Suppressor macrophage treated with lipopolysaccharide for 1 hour (primary cell): ENCODE measurements at places on chromosomes 1 and 21.

GRCh38 chr1:36137776-36138175 is 11.5 kb downstream of the TRAPPC3 start:
- no peak for DNase-seq

DNA sequence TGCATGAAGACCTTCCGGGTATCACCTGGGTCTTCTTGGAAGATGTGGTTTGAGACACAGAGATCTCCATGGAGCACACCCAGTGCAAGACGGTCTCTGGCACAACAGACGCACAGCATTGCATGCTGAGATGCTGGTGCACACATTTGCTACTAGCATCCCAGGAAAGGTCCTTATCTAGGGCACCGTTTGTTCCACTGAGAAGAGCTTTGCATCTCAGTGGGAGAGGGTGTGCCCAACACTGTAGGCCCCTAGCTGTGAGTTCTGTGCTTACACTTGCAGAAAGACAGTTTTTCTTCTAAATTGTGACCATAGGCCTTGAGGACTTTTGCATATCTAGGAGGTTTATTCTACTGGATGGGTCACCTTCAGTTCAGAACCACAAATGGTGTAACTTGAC is 554.1 kb downstream of the MATN1 start:
- DNase-seq = no peak

- peak; percentile 87 for DNase-seq
Observed at GRCh38 chr1:70504176-70504820, 93.2 kb downstream of the CTH start.

DNA sequence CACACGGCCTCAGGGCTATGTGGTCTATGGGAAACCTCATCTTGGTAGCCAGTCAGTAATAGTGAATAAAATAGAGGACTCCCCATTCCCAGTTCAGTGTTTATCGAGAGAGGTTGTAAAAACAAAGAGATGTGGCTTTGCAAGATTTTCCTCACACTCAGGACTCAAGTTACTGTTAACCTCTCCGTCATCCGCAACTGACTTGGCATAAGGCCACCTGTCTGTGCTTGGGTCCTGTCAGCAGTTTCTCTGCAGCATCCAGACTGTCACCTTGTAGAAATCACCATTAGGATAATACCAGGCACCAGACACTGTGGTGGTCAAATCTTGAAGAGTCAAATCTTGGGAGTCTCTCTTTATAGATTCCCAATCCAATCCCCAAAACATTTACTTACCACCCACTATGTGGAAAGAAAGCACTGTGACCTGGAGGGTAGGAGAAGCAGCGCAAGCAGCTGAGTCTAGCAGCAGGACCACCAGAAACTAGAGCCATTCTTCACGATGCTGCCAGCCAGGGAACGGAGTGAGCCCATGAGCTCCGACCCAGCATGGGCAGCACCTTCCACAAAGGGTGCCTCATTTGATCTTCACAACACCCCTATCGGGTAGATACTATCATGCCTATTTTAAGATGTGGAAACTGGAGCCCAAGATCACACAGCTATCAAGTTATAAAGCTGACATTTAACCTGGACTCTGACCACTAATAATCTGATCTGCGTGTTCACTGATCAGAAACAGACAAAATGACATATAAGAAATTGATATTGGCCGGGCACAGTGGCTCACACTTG is 5.6 kb upstream of the GPR25 start:
- DNase-seq = no peak

GRCh38 chr1:204299814-204300365 is 59.8 kb downstream of the PLEKHA6 start:
- DNase-seq = no peak

DNA sequence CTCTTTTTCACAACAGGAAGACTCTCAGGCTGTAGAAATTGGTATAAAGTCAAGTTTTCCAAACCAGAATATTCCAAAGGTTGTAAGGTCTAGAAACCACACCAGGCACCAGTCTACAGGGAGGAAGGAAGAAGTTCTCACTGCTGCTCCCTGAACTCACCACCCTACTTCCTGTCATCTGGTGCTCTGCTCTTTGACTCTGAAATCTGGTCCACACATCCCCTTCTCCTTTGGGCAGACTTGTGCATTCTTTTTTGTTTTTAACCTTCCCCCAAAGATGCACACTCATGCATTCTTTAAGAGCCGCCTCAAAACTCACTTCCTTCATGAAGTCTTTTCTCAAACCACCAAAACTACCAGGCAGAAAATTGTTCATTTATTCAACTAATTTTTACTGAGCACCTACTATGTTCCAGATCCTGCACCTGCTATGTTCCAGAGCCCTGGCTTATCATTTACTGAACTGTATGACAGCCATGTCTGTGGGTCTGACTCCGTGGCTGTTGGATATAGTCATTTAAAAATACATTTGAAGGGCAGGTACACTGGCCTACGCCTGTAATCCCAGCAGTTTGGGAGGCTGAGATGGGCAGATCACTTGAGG is 30.1 kb upstream of the EPS15 start:
- peak; percentile 41 for DNase-seq

GRCh38 chr1:45686015-45686287 is 382 bp downstream of the GPBP1L1 start:
- DNase-seq = peak; percentile 34

DNA sequence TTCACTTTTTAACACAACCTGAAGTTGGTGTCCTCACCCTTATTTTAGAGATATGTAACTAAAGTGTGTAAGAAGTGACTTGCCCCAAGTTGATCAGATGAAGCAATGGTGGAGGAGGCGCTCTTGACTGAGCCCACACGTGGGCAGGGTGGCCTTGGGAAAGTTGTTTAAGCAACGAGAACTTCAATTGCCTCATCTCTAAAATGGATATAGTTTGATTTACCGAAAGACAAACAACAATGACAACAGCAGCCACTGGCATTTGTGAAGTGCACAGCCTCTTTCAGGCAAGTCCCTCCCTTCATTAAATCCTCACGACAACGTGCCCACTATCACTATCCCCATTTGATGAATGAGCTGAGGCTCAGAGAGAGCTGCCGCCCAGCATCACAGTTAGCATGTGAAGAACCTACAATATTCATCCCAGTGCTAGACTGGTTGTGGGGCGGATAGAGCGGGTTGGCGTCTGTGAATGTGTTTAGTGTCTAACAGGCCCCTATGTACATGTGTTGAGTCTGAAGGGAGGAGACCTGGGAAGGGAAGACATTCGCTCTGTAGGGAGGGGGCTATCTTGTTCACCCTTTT is 3.0 kb downstream of the IL22RA1 start:
- peak; percentile 55 for DNase-seq

DNA sequence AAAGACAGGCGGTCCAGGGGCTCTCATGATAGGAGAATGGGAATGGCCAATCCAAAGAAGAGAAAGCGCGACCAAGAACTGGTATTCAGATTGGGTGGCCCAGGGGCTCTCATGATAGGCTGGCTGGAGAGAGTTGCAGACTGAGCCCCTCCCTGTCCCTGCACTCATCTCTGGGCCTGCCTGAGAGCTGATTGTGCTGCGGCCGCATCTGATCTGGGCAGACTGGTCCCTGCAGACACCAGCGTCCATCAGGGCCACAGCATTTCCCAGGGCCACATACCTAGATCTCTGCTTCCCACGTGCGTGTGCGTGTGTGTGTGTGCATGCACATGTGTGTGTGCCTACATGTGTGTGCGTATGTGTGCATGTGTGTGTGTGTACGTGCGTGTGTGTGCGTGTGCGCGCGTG is 30.4 kb upstream of the MAN1C1 start:
- DNase-seq = no peak

- DNase-seq = peak; percentile 14
Observed at GRCh38 chr1:89578151-89578550, 53.5 kb downstream of the LRRC8B start.

DNA sequence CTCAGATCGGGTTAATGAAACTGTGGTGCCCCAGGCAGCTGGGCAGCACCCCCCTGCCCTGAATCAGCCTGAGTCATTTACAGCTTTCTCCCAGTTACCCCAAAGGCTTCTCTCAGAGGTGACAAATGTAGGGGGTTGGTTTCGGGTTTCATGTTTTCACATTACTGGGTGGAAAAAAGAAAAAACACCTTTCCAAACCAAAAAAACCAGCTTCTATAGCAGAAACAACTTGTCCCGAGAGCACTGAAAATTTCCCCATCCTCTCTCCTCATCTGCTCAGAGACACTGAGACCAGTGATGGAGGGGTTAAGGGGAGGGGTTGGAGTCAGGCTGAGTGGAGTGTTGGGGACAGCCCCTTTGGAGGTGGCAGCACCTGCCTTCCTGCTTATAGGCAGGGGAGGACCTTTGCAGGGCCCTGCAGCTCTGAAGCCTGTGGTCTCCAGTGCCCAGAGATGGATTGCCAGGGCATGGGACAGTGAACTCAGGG is 15.6 kb downstream of the UTP11 start:
- no peak for DNase-seq

DNA sequence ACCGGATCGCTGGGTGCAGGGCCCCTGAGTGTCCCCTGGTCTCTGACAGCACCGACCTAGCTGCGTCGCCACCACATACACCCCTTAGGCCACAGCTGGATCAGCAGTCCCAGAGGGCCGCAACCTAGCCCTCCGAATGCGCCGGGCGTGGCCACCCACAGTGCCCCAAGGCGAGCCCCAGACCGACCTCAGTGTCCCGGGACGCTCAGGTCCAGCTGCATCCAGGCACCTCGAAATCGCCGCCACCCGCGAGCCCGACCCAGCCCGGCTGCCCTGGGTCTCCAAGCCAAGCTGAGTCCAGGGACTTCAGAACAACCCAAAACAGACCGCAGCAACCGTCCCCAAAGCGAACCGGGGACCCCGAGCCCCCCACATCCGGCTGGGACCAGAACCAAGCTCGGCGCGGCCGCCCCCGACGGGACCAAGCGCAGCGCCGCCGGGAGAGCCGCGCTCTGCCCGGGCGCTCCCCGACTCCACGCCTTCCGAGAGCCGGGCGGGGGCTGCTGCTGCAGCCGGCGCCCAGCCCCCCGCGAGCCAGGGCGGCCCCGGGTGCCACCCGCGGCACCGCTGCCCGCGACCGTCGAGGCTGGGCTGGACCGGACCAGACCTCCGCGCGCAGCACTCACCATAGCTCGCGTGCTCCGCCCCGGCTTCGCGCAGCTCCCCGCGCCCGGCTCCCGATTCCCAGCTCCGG is 54.6 kb upstream of the ECE1 start:
- no peak for DNase-seq

GRCh38 chr1:103960045-103960444 is 210.3 kb downstream of the AMY1C start:
- DNase-seq = no peak

GRCh38 chr1:171160211-171160610 is 24.9 kb upstream of the FMO2 start:
- DNase-seq = no peak

DNA sequence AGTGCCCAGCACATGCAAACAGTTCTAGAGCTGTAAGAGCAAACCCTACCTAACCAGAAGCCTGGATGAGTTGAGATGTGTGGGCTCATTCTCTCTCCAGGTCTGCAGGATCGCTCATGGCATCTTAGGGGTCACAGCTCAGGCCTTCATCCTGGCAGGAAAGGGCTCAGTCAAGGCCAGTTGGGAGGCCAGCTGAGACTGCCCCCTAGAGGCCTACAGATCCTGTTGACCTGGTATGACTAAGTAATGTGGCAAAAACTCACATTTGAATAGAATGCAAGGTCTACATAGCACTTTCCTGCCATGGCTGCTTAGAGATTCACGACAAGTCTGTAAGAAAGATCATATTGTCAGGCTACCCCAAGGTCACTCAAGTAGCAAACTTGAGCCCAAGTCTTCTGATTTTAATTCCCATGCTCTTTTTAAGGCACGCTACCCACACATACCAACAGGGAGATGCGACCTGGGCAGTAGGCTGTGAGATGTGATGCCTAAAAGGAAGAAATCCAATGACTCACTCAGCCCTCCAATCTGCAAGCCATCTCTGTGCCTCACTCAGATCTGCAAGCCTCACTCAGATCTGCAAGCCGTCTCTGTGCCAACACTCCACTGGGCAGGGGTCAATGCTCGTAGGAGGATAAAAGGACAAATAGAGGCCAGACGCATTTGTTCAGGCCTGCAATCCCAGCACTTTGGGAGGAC is 5.1 kb upstream of the CAPN8 start:
- DNase-seq = peak; percentile 32

- DNase-seq = no peak
Observed at GRCh38 chr1:167899253-167899681, 14.7 kb downstream of the ADCY10 start.

GRCh38 chr1:208544053-208544452 is 299.9 kb upstream of the PLXNA2 start:
- DNase-seq = no peak

DNA sequence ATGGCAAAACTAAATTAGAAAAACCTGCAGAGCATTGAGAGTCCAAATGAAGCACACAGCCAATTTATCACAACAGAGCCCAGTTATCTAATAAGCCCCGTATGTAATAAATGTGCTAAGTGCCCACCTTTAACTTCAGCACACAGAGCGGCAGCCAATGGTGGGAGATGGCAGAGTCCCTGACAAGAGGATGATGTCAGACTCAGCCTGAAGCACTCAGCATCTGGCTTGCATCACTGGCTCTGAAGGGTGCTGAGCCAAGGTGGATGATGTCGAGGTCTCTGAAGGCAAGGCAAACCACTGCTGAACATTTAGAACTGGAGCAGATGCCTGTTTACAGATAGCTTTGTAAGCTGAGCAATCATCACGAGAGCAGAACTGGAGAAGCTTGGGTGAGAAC is 118.3 kb downstream of the NUF2 start:
- DNase-seq = no peak

GRCh38 chr1:225418059-225418458 is 9.8 kb downstream of the LBR start:
- DNase-seq = no peak

DNA sequence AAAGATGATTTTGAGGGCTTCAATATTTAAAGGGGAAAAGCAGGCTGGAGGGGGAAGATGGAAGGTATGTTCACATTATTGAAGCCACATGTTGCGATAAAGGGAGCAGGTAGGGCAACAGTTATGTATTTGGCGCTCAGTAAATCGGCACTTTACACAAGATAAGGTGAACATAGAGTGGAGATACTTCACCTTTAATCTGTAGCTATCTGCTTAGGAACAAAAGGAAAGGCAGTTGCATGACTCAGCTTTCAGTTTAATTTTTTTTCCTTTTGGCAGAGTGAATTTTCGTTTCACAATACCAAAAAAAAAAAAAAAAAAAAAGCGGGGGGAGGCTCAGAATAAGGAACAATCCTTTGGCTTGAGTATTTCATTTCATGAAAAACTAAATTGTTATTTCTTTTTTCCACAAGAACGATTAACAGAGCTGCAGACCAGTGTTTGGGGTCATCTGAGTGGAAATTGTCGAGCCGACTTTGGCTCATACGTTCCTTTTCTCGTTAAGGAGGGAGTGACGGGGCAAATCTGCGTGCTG is 1.1 kb upstream of the COQ8A start:
- DNase-seq = peak; percentile 84

- peak; percentile 87 for DNase-seq
Observed at GRCh38 chr1:111481387-111482221, 7.8 kb downstream of the C1orf162 start.

- DNase-seq = no peak
Observed at GRCh38 chr1:204935155-204935554, 64.5 kb downstream of the NFASC start.

DNA sequence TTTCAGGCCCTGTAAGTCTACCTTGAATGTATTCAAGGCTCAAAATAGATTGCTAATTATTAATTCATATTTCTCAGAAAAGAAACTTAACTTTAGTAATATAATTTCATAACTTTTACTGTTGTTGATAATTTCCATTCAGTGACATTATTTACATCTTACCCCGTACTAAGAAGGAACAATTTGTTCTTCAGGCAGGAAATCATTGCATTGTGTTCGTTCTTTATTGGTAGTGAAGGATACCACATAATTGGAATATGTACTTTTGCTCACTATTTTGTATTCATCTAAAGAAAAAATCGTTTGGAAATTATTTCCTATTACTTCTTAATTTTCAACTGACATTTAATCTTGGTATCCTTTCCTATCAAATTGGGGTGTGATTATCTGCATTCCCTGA is 39.4 kb downstream of the CTTNBP2NL start:
- no peak for DNase-seq
